ENCODE measurements at places on chromosomes 13 and 19.

DNA sequence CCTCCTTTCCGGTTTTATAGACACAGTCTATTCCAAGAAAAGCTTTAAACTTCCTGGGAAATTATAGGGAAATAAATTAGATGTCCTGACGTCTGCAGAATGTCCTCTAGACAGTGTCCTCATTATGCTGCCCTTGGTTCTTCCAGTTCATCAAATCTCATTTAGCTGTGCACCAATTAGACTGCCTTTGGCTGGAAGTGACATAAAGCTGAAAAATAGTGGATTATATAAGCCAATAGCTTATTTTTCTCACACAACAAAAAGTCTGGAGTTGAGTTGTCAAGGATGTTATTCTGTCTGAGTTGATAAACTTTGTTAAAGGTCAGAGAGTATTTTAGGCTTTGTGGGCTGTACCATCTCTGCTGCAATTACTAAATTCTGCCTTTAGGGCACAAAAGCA, 314.8 kb upstream of the TMTC4 start:
- no peak for DNase-seq

DNA sequence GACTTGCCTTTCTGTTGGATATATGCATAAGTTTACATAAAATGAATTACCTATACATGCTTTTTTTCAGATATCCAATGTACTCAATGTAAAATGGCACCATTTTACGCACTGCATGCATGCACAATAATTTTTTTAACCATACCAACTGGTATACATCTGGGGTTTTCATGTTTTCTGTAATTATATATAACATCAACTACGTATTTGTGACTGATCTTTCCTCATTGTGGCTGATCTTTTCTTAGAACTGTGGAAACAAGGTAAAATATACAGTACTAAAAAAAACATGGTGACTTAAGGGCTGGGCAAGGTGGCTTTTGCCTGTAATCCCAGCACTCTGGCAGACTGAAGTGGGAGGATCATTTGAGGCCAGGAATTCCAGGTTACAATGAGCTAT, 18.5 kb downstream of the PSPC1 start:
- no peak for DNase-seq

- no peak for DNase-seq
Observed at GRCh38 chr13:33410619-33411018, 125.1 kb upstream of the STARD13 start.

GRCh38 chr19:13881692-13882418, 4.9 kb downstream of the NANOS3 start:
- DNase-seq = no peak

GRCh38 chr19:35421362-35421761, 26.7 kb upstream of the FFAR2 start:
- DNase-seq = no peak

- no peak for DNase-seq
Observed at GRCh38 chr13:46373623-46374022, 13.4 kb downstream of the RUBCNL start.

DNA sequence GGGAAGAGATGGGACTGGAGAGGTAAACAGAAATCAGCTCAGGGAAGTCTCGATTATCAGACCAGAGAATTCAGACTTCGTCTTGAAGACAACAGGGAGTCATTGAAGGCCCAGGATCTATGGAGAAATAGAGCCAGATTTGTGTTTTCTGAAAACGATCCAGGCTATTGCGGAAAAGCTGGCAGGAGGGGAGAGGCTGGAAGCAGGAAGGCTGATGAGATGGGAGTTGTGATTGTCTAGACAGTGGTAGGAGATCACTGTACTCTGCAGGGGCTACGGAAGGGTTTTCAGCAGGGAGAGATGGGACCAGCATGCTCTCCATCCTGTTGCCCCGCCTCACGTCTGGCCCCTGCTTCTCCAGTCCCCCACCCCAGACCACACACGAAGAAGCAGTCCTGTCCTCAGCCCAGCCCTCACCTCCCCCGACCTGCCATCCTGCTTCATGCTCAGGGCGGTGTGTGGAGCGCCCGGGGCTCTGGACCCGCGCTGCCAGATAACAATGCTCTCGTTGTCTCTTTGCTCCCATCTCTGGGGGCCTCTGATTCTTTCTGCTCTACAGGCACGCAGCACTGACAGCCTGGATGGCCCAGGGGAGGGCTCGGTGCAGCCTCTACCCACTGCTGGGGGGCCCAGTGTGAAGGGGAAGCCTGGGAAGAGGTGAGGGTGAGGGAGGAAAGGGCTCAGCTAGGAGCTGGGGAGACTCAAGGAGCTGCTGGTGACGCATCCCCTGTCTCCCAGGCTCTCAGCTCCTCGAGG, 1.9 kb downstream of the ARHGAP33 start:
- DNase-seq = peak; percentile 28

GRCh38 chr13:44432650-44433049, 59.0 kb downstream of the SERP2 start:
- no peak for DNase-seq

- DNase-seq = no peak
Observed at GRCh38 chr19:19460258-19460731, 54.8 kb downstream of the GATAD2A start.

- DNase-seq = no peak
Observed at GRCh38 chr13:110179116-110179856, 127.7 kb downstream of the COL4A1 start.

GRCh38 chr19:46076031-46076880, 35.5 kb upstream of the IGFL4 start:
- DNase-seq = no peak

GRCh38 chr13:80345771-80346510, 5.0 kb upstream of the SPRY2 start:
- DNase-seq = no peak

DNA sequence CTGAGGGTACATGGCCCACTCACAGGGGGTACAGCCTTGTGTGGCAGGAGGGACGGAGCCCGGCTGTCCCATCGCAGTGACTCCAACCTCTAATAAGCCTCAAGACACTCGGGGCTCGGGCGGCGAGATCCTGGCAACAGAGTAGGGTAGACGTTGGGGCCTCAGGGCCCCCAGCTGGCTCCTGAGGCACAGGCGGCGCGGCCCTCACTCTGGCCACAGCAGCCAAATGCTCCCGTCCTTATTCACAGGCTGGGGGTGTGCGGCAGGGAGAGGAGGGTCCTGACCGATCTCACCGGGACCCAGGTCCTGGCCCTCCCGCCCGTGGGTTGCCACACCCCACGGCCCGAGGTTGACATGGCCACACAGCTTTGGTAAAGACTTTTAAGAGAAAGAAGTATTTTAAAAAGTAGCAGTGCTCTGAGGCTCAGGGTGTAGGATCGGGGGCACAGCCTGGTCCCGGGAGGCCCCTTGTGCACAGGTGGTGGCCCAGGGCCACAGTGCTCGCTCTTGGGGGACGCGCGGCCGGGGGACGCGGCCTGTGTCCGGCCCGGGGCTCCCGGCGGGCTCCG, 7.6 kb downstream of the SLC39A3 start:
- no peak for DNase-seq

DNA sequence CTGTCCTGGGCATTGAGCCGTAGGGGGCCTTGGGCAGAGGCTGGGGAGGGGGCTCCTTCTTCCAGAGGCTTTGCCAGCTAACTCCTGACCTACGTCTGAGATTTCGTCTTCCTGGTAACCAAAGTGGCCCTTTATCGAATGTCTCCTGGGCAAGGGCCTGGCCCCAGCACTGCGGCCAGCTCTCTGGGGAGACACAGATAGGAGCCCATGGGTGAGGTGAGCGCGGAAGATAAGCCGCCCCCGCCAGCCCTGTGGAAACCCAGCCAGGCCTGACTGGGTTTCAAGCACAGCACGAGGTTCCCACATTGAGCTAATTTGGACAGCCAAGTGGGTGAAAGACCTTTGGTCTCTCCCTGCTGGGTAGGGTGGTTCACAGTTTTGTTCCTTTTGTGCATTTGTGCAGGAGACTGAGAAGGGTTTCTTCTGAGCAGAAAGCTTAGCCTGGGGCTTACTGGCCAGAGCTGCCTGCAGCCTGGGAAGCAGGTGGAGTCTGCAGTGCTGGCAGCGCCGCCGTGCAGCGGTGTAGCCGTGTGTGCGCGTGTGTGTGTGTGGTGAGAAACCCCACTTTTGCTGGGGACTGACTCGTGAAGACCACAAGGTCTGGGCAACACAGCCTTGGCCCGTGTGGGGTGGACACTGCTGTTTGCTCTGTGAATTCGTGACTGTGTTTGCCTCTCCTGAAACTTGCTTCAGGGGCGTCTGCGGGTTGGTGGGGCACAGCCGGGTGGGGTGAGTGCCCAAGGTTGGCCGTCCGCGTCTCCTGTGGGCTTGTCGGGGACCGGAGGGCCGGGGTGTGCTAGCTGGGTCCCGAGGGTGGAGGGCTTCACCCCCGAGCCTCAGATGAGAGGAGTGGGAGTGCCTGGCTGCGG, 2.5 kb downstream of the BSG start:
- DNase-seq = no peak

DNA sequence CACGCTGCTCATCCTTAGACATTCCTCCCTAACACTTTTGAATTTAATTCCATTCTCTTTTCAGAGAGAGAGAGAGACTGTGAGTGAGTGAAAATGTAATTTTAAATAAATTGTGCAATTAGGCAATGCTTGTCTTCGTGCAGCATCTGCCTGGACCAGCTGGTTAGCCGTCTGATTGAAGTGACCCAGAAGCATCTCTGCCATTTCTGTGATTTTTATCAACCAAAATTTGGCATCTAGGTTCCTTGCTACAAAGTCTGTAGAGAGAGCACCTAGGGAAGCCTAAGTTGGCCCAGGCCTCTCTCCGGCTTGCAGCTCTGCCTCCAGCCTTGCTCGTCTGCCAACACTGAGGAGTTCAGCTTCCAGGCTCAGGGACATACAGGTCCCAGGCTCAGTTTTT, 138.6 kb upstream of the GPR12 start:
- DNase-seq = no peak

GRCh38 chr13:73835138-73835721, 299.0 kb downstream of the KLF12 start:
- no peak for DNase-seq

DNA sequence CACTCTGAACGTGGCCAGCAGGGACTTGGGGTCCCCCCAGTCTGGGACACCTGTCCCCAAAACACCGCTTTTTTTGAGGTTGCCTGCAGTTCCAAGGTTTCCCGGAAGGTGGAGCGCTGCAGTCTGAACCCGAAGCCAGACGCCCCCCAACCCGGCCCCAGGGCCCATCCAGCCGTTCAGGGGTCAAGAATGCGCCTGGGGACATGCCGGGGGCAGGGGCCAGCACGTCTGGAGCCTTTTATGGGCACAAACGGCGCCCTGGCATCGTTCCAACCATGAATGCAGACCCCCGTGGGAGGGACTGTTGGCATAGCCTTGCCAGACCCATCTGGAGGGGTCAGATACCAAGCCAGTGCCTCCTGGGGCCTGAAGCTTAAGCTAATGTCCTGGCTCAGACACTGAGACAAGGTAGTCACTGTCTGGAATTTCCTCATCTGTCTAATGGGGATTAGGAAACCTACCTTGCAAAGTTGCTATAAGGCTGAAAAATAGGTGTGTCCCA, 6.9 kb downstream of the S1PR5 start:
- no peak for DNase-seq

DNA sequence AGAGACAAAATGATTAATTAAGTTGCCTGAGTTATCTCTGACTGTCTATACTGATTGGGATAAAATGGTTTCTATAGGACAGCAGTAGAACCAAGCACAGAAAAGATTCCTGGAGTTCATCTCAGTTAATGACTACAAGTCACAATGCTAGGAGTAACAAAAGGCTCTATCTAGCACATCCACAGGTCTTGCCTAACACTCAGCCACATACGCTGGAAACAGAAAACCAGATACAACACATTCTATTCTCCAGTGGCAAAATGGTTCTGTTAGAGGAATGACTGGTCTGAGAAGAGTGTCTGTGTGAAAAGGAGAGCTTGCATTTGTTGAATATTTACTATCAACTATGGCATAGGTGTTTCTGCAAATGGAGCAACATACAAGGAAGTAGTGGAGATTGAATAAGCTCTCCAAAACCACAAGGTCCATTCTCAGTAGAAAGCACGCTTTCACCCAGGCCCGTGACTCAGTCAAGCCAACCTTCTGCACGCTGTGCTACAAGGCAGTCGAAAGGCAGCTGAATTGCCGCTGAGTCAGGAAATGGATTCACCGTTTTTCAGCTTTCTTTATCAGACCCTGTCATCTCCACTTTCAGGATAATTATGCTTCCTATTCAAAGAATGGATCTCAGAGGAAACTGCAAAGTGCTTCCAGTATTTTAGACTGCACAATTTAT, 761.5 kb downstream of the EFNB2 start:
- DNase-seq = no peak

DNA sequence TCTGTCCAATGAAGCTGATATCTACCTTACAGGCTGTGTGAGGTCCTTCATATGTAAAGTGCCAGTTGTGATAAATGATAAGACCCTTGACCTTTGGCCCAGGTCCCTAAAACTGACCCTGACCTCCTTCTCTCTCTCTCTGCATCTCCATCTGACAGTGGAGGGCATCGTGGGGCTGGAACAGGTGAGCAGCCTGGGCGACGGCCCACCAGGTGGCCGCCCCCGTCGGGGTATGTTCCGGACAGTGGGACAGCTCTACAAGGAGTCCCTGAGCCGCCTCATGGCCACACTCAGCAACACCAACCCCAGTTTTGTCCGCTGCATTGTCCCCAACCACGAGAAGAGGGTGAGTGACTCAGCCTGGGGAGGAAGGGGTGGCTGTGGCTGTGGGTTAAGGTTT, 53.7 kb downstream of the MYH14 start:
- no peak for DNase-seq

DNA sequence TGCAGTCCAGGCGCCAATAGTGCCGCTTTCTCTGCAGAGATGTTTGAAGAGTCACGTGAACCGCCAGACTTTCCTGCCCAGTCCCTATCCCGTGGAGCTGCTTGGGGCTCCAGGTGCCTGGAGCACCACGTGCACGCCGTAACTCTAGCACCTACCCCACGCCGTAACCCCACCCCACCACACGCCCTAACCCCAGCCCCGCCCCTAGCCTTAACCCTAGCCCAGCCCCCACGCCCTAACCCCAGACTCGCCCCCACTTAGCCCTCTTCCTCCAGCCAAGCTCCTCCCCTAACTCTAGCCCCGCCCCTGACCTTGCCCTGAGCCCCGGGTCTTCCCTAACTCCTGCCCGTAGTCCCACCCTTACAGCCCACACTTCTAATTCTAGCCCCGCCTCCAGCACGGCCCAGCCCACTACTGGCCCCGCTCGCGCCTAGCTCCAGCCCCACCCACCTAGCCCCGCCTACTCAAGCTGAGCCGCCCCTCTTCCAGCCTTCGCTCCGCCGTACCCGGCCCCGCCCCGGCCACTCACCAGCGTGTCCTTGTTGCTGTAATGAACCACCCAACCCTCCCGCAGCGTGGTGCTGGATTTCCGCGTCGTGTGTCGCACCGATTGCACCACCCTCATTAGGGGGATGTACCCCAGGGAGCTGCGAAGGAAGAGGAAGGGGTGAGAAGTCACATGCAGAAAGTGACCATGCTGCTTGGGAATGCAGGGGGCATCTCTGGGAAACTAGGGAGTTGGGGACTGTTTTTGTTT, 19.5 kb downstream of the PRKD2 start:
- DNase-seq = peak; percentile 90

DNA sequence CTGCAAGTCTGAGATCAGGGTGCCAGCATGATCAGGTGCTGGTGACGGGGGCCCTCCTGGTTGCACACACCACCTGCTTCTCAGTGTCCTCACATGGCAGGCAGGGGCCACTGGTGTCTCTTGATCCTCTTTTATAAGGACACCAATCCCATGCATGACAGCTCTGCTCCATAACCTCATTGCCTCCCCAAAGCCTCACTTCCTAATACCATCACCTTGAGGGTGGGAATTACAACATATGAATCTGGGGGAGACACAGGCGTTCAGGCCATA, 15.0 kb upstream of the MIER2 start:
- DNase-seq = no peak

All from left hindlimb (tissue), 1 donor.